ENCODE measurements at places on chromosomes 3 and 15.

DNA sequence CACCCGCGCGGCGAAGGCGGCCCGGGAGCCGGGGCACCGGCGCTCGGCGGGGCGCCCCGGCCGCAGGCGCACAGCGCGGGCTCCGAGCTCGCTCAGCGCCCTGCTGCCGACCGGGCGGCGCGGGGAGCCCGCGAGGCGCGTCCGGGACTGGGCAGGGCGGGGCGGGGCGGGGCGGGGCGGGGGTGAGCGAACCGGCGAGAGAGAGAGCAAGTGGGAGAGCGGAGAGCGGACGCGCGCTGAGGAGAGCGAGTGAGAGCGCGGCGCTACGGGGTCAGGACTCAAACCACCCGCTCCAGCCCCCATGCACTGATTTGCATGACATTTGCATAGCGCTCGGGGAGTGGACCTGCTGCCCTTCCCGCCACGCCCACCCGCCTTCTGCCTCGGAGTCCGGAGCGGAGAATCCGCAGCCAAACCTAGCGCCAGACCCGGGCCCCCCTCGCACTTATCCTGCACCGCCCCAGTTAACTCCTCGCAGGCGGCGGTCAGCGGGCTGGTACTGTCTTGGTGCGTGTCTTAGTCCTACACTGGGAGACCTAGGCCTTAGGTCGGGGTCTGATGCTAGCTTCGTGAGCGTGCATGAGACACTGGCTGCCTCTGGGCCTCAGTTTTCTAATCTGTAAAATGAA is at the start of gene MYLK:
TSS of gene MYLK (minus strand) at position 130 of the 629 bp plus-strand sequence. CDS start 90,491 bp downstream, outside the sequence.
- no peak for DNase-seq

DNA sequence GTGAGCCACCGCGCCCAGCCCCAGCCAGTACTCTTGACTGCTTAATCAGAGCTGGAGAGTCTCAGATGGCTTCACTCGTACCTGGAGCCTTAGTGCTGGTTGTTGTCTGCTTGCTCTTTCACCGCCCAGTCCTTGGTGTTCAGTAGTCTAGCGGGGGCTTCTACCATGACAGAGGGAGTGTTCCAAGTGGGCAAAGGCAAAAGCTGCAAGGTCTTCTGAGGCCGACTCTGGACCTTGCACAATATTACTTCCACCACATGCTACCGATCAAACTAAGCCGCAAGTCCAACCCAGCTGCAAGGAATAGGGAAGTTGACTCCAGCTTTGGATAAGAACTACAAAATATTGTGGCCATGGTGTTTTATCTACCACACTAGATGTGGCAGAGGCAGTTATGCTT is 6.6 kb downstream of the PARL start:
- no peak for DNase-seq

- no peak for DNase-seq
Observed at GRCh38 chr3:10017636-10018292, 8.5 kb upstream of the FANCD2 start.

DNA sequence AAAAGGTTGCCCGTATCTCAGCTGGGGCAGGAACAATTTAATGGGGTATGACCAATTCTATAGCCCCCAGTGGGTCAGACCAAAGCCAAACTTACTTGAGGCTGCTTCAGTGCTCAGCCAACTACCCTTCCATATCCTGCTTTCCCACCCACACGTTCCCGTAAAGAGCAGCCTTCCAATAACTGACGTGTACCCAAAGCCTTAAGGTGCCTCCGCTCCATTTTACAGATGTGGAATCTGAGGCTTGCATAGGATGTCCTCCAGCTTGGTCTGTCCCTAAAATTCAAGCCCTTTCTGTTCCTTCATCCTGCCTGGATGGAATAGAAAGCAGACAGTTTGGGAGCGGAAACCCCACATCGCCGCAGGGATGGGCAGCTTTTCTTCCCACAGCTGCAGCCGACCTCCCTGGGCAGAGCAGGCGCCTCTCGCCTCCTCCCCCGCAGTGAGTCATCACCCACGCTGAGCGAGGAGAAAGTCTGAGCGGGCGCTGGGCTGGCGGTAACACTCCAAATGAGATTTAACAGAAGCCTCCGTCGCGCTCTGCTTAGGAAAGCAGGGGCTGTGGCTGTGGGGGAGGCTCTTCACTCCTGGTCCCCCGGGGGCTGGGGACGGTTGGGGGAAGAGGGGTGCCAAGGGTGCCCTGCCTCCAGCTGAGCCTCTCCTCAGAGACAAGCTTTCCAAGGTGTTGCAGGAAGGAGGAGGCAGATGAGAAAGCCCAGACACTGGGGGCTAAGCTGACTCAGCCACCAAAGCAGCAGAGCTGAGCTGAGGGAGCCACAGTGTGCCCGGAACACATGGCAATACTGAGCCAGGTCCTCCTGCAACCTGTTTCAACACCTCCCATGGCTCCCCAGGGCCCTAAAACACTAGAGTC is 57.8 kb upstream of the HRH1 start:
- DNase-seq, result peak; percentile 30

DNA sequence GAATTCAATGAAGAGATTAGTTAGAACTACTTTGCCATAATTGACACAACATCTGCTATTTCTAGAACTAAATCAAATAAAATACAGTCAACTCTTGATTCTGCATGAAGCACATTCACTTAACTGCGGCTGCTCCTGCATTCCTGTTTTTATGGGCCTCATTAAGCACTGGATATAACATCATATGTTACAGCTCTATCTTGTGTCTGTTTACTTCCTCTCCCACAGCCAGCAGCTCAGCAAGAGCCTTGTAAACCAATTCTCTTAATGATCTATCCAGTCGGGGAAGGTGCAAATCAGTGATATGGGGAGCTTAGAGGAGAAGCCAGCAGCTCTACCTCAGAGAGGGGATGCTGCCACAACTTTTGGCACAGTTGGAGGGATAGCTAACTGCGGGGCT is 329.2 kb downstream of the ARRDC4 start:
- DNase-seq, result no peak

- no peak for DNase-seq
Observed at GRCh38 chr15:32694222-32694983, 23.4 kb upstream of the GREM1 start.

GRCh38 chr3:111761309-111761795 is 97.7 kb upstream of the PHLDB2 start:
- DNase-seq, result no peak

DNA sequence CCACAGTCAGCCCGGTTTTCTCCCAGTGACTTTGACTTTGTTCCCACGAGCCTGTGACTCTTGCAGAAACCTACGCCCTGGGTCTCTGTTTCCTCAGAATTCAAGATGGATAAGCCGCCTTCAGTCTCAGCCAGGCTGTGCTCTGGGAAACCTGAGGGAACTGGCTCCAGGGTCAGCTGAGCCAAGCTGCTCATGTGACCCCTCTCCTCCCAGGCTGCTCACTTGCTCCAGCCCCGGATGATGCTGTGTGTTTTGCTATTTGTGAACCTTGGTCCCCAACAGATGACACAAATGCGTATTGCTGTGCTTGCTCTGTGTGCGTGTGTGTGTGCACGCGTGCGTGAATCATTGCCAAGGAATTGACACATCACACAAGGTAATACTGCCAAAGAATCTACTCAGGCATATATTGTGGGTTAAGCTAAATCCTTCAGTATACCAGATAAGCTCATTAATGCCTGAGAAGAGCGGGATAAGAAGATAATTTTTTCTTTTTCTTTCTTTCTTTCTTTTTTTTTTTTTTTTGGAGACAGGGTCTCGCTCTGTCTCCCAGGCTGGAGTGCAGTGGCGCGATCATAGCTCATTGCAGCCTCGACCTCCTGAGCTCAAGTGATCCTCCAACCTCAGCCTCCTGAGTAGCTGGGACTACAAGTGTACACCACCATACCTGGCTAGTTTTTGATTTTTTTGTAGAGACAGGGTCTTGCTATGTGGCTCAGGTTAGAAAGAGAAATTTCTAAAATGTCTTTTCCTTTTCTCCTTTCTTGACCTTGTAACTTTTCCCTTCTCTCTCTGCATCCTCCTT is 29.2 kb upstream of the UMPS start:
- DNase-seq, result no peak

GRCh38 chr15:58627046-58627445 is 122.5 kb downstream of the ADAM10 start:
- no peak for DNase-seq

GRCh38 chr15:26628879-26629529 is 143.9 kb downstream of the GABRB3 start:
- no peak for DNase-seq

DNA sequence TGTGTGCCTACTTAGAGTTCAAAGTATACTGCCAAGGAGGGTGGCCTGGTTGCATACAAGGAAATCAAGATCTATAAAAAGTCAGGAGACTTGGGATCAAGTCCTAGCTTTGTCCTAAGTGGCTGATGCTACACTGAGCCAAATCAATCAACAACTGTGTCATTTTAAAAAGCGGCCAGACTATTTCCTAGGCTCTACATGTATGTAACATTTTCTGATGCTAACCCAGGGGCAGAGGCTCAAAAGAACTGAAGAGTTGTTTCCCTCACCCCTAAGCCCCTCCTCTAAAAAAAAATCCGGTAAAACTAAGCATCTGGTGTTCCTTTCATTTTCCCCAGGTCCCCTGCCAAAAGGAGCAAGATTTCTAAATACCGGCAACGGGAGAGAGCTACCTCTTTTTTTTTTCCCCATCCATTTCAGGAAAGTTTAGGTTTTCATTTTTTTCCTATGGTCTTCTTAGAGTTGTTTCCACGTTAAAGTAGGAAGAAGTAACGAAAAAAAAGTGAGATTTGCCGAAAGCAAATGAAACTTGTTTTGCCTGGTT is 18.8 kb upstream of the CHD2 start:
- DNase-seq, result no peak

DNA sequence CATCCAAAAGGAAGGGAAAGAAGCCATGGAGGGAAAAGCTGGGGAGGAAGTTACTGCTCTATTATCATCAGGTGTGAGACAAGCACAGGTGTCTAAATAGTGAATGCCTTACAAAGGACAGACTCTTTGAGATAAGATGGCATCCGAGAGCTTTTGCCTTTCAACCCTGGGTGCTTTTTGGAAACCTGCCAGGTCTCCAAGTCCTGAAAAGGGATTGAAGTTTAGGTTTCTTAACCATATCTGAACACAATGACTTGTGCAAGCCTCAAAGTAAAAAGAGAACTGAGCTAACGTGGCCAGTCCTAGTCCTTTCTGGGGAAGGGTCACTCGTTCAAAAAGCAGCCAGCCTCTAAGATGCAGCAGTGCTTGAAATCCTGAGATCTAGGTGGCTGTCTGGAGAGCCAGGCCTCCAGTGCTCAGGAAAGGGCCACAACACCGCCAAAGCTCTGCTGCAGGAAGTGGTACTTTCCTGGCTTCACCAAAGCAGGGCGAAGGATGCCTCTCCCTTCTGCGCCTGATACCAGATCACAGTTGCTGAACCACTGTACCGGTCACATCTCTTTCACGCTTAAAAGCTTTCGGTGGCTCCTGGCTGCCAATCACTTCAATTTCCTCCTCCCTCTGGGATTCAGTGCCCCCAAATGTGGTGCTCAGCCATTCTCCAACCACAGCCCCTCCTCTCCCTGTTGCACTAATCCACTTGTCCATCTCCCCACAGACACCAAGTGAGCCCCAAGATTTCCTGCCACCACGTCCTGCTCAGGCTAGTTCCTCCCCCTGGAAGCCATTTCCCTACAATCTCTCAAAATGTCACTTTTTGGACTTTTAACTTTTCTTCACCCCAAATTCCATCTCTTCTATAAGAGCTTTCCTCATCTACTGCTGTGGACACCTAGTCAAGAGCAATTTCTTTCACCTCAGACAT is 104.1 kb upstream of the LPP start:
- no peak for DNase-seq

DNA sequence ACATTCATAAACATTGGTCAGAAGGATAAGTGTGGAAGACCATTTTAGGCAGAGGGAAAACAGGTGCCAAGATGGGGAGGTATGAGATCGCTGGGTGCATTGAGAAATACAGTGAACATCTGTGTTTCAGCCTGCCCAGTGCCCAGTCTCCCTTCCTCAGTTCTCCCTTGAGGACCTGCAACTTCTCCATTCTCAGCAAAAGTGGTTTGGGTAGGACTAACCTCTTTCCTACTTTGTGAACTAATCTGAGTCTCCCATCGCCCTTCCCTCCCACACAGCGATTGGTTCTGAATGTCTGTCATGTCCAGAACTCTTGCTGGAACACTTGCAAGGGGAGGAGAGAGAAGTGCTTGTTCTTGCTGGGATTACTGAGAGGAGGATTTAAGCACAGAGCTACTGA is 10.9 kb upstream of the CCNL1 start:
- DNase-seq, result no peak

GRCh38 chr15:52163321-52164190 is 27.6 kb downstream of the GNB5 start:
- DNase-seq, result no peak

- no peak for DNase-seq
Observed at GRCh38 chr3:192216067-192216466, 511.3 kb downstream of the FGF12 start.

DNA sequence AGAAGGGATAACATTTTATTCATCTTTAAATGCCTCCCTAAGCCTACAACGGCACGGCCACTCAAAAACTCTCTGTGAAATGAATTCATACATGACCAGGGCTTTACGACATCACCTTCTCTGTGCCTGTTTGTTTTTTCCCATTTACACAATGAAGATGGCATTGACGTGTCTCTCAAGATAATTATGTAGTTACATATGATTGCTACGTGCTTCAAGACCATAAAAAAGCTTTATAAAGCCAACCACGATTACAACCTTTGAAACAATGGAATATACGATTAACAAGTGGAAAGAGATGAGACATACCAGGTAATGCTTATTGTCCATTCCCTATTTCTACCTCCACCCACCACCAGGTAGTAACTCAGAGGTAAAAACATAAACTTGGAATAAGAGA is 168.4 kb downstream of the P3H2 start:
- DNase-seq, result no peak
